ENCODE measurements at places on chromosomes 6 and 20.

DNA sequence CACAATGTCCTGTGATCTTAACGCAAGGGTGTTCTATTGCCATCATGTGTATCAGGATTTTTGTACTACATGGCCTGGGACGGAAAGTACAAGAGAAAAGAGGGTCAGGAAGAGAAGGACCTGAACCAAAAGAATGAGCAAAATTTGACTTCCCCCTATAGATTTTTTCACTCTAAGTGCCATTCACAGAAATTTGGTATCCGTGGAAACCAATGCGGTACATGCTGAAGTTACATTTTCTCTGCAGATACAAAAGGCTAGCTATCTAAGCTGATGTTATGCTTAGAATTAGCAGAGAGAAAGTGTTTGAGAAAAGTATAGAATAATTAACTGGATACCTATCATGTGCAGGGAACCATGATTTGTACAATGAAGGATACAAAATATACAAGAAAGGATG, 12.4 kb upstream of the PDE7B start:
- DNase-seq: no peak

- DNase-seq: no peak
Observed at GRCh38 chr6:99013661-99014060, 65.9 kb upstream of the FBXL4 start.

DNA sequence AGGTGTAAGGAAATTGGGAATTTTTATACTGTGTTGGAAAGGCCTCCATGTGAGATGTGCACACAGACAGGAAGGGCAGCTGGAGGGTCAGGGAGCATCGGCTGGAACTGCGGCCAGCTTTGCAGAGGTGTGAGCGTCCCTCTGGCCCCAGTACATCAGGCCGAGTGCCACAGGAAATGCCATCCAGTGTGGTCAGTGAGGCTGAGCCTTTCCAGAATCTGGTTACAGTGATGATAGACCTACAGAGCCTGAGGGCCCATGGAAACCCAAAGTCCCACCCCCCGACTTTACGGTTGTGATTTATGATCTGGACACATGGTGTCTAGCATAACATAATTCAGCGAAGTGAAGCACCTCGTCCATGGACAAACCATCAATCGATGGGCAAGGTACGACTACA, 137.3 kb upstream of the PDE10A start:
- DNase-seq: no peak

DNA sequence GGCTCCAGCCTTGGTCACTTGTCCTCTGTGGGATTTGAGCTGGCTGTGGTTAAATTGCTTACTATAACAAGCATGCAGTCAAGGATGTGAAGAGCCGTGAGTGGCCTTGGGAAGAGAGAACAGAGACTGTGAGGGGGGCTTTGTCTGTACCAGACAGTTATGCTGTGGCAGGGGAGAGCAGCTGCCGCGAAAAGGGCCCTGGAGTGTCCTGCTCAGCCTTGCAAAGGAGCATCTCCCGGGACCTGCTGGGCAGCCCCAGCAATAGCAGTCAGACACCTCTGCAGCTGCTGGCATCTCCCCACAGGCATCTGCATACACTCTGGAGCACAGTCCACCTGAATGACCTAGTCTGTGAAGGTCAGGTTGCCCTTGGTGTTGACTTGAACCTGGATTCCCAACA, 6.3 kb downstream of the EBF4 start:
- no peak for DNase-seq

- no peak for DNase-seq
Observed at GRCh38 chr20:49821870-49822331, 9.3 kb downstream of the SLC9A8 start.

DNA sequence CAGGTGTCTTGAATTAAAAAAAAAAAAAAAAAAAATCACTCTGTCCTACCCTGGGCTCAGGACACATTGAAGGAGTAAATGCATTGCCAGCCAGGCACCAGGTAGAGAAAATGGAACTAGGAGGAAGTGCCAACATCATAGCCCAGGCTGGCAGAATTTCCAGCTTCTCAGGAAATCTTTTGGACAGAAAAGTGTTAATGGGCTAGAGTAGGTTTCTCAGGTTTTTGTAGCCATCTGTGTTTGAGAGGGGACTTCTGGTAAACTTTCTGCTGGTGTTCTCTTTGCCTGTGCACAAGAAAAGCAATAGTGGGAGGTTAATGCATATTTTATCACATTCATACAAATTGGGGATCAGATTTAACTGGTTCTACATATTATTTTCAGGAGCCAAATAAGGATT, 678.3 kb upstream of the NRSN1 start:
- DNase-seq: no peak

DNA sequence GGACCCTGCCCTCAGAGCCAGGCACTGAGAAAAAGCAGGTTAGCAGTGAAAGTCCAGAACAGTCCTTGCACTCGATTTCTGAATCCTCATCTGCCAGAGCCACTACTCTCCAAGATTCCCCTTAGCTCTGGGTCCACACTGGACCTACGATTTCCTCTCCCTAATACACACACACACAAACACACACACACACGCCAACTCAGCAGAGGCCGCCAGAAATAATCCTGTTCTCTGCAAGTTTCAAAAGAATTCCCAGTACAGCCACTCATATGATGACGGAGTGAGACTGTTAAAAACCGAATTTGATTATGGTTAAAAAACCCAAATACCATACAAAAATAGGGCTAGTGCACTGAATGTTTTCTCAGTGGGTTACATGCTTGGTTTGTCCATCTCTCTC, 90.8 kb downstream of the GMPR start:
- DNase-seq: no peak

Measured in stimulated activated naive CD8-positive, alpha-beta T cell treated with anti-CD3 and anti-CD28 coated beads, Interleukin-15, amount 100 ng/mL, for 72 hours (primary cell).